ENCODE measurements at places on chromosomes 5 and 9.

DNA sequence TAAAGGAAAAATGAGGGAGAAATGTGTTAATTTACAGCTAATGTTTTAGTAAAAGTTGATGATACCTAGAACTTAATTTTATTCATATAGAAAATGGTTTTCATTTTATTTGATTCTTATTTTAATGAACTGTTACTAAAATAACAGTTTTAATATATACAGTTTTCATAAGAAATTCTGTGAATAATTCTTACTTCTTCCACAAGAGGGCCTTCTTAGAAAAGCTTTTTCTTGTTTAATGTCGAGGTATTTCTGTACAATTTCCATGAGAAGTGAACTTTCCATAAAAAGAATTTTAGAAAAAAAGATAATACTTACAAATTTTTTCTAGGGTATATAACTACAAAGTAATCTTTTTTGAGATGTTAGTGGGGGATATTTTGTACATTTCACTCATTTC, 73.9 kb downstream of the KLF9 start:
- DNase-seq: no peak

DNA sequence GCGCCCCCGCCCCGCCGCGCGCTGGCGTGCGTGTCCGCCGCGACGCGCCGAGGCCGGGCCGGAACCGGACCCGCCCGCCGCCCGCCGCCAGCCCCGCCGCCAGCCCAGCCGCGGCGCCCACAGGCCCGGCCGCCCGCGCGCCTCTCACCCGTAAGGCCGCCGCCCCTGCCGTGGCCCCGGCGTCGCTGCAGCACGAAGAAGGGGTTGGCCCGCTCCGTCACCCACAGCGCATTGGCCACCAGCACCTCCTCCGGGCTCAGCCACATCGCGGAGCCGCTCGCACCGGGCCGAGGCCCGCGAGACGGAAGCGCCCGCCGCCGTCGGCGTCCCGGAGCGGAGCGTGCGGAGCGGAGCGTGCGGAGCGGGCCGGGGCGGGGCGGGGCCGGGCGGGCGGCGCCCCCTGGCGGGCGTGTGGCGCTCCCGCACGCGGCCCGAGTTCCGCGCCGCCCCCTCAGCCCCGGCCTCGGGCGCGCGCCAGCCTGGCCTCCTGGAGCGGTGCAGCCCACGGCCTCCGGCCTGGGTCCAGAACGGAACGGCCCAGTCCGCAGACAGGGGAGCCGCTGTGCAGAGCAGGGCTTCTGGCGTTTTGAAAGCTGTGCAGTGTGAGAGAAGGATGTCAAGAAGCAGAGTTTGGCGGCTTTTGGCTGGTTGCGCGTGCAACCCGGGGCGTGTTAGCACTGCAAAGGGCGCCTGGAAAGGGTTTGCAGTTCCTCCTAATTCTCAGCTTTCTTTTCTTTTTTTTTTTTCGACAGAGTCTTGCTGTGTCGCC, at the start of gene TBC1D9B:
Gene TBC1D9B, minus strand, starts transcription at position 342 of the 769 bp plus-strand sequence. Its CDS starts 76 bp downstream, at position 266.
- peak; percentile 68 for DNase-seq

DNA sequence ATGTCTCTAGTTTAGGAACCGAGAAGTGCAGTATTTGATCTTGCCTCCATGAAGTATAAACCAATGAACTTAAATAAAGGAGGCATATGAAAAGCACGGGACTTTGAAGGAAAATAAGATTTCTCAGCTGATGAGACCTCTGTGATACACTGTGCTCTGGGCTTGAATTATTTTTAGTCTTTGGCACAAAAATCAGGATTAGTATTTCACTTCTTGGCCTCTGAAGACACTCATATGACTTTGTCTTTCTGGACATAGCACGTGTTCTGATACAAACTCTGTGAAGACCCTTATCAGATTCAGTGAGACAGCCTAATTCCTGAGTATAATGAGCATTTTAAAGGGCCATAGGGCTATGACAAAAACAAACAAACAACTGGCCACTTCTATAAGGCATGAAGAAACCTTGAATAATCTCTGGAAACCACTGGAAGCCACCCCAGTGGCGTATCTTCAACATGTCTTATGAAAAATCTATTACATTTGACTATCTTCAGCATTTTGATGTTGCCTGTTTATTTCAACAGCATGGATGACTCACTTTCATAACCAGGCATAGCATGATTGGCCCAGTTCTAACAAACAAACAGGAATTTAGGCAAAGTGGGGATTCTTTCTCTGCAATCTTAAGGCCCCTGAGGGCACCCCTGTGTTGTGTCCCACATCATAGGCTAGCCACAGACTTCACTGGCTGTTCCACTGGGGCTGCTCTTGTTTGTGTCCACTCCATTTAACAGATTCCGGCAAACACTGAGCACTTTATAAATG, 90.3 kb upstream of the ZNF462 start:
- no peak for DNase-seq

GRCh38 chr5:168042284-168043068, 249.0 kb upstream of the WWC1 start:
- no peak for DNase-seq

GRCh38 chr5:179806250-179807048, at the start of gene MGAT4B:
MGAT4B (minus strand) TSS chr5:179806866; CDS start chr5:179806583, 283 bp downstream.
- DNase-seq: peak; percentile 73

- no peak for DNase-seq
These were observed 38.1 kb downstream of the MAP1B start for GRCh38 chr5:72145348-72145747.

GRCh38 chr5:160237571-160238093, 8.3 kb downstream of the FABP6 start:
- DNase-seq: no peak

DNA sequence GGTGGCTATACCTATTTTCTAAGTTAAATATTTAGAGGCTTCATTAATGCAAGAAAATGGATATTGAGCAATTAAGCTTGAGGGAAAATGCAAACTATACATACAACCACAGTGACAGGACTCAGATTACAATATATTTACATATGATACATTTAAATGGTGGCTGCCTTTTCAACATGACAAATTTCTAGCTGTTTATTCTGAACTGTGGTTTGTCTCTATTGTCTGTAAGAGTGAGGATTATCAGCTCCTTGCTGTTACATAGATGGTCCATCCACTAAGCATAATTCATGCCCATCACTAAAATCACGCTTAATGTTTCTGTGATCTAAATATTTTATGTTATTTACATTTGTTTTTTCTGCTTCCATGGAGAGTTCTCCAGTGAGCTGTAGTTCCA, 81.1 kb upstream of the SGCD start:
- DNase-seq: no peak

DNA sequence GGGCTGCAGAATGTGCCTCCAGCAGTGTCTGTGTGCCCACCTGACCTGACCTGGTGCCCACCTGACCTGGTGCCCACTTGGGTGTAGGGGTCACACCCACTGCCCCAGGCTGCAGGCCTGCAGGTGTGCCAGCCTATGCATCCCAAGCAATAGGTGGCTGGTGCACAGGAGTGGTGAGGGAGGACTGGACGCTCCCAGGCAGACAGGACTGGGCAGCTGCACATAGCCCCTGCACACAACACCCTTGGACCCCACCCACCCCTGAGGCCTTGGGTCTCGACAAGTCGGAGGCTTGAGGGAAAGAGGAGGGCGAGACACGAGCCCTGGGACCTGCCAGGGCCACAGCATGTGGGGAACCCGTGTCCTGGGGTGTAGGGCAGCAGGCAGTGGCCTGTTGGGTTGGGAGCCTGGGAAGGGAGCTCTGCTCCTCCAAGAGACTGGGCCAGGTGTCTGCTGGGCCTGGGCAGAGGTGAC, 10.8 kb upstream of the NRARP start:
- DNase-seq: peak; percentile 16

DNA sequence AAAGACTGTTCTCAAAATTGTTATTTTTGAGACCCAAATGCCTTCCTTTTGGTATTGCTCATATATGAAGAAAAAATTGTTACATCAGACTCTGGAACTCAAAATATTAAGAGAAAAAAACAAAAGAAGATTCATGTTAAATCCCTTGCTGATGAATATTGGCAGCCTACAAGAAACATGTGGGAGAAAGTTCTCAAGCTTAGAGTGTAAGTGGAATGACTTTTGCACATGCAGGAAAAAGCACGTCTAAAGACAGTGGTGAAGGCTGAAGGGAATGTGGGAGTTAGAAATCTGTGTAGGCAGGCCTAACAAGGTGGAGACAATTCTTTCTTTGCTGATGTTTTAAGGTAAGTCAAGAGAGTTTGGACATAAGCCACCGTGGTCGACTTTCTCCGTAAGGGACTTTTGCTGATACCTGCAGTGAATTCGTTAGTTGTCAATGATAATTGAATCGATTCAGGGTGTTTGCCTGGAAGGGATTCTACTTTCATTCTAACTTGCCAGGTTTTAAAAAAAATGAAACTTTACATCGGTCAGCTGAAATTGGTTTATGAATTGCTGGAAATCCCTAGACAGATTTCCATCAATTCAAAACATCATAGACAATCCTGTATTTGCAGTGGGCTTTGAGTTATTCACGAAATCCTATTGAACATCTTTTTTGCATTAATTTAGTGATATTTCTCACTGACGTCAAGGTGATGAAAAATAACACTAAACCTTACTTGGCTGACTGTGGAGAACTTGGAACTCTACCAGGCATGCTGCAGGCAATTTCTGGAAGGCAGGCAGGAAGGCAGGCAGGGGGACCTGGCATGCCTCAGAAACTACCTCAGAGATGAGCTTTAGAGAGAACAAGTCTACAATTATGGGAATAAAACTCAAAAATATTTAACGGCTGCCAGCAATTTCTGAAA, 359.1 kb upstream of the ADAMTSL1 start:
- no peak for DNase-seq

GRCh38 chr9:7777771-7778170, 21.8 kb downstream of the DMAC1 start:
- DNase-seq: no peak

GRCh38 chr5:56698463-56699381, 116.6 kb upstream of the MAP3K1 start:
- DNase-seq: peak; percentile 24

- peak; percentile 90 for DNase-seq
These were observed 193.0 kb downstream of the MELK start for GRCh38 chr9:36765468-36766341.

DNA sequence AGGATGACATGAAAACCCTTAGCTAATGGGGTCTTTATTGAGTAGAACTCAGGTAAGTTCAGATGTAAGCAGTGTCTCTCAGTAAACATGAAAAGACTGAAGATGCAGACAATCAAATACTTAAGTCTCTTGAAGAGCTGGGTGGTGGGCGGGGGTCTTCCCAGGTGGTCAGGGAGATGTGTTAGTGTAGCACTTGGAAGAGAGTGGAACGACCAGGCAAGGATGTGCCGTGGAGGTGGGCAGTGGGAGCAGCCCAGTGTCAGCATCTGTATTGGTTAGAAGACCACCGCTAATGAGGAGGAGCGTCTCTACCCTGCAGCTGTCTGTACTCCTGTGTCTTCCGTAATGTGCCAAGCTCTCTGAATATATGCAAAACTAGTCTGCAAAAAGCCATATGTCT, 4.4 kb downstream of the S1PR3 start:
- DNase-seq: no peak

DNA sequence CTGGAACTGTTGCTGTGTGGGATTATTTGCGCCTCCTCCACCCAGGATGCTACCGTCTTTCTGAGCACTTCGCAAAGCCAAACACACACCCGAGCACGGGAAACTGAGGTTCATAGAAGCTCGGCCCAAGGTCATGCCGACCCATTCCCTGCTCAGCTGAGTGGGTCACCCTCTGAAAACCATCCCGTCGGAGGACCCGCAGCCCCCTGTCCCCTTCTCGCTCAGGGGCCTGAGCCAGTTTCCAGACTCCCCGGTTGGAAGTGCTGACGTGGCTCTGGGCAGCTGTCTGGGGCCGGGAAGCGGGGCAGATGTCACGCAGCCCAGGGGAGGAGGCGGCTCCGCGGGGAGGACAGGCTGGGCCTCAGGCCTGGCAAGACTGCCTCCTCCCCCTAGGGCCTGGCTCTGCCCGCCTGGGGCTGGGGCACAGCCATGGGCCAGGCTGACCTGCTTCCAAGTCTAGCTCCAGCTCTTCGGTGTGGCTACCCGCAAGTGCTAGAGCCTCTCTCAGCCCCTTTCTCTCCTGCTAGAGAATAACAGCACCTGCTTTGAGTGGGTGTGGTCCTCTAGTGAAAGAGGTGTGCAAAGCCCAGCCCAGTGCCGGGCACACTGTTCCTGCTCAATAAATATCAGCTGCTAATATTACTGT, 9.9 kb upstream of the CXXC5 start:
- no peak for DNase-seq

DNA sequence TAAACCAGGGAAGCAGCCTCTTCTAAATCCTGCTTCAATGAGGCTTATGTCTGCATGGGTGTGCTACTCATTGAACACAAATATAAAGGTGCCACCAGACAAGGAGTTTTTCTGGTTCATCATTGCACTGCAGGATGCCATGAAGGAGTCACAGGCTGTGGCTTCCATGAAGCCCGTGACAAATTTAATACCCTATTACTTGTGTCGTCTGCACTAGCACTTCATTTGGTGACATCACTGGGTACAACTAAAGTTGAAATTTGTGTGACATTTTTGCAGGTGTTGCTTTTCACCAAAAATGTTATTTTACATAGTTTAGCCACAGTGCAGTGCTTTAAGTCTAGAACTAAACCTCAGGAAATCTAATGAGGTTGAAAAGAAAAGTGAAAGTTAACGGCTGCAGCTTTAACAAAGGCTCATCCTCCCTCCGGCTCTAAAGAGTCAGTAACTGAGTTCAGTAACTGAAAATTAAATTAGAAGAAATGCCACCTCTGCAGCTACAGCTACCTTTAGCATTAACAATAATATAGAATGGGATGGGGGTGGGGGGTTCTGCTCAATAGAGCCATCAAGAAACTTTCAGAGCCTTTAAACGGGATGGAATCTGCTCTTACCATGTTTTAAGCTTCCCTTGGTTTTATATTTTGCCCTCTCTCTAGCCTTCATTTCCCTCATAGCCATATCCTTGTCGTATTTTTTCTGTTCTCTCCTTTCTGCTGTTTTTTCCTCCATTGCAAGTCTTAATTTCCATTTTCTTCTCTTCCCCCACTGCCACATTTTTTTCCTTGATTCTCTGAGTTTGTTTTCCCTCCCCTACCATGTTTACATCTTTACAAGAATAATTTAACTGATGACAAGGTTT, 233.8 kb upstream of the TMEM161B start:
- DNase-seq: peak; percentile 5

DNA sequence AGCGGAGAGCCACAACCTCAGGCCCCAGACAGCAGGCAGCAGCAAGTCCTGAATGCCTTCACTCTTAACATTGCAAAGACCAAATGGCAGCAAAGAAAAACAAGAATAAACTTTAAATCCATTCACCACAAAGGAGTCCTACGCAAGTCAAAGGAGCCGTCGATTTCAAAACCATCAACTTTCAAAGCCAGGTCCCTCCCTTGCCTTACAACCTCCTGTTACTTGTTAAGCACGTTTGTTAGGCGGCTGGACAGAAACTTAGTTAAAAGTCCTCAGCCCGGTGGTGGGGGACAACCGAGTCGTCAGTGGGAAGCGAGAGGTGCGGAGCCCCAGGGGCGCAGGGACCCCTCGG, 938 bp downstream of the LPAR1 start:
- no peak for DNase-seq

GRCh38 chr9:97694769-97695168, 2.4 kb downstream of the XPA start:
- DNase-seq: no peak

- no peak for DNase-seq
These were observed 567.4 kb downstream of the CCDC171 start for GRCh38 chr9:16120231-16120641.

Measured in stimulated activated CD4-positive, alpha-beta T cell treated with anti-CD3 and anti-CD28 coated beads, Interleukin-2, amount 100 ng/mL, for 24 hours (primary cell).